Naive thymus-derived CD4-positive, alpha-beta T cell (primary cell): ENCODE measurements at places on chromosomes 4 and X. TPM values are rescaled to one million over a fixed set of nuclear protein-coding genes. Genes with fewer than 3 reads are reported as not detected.

Gene PNMA3
- polyA plus RNA-seq = 0.08 TPM

DNA sequence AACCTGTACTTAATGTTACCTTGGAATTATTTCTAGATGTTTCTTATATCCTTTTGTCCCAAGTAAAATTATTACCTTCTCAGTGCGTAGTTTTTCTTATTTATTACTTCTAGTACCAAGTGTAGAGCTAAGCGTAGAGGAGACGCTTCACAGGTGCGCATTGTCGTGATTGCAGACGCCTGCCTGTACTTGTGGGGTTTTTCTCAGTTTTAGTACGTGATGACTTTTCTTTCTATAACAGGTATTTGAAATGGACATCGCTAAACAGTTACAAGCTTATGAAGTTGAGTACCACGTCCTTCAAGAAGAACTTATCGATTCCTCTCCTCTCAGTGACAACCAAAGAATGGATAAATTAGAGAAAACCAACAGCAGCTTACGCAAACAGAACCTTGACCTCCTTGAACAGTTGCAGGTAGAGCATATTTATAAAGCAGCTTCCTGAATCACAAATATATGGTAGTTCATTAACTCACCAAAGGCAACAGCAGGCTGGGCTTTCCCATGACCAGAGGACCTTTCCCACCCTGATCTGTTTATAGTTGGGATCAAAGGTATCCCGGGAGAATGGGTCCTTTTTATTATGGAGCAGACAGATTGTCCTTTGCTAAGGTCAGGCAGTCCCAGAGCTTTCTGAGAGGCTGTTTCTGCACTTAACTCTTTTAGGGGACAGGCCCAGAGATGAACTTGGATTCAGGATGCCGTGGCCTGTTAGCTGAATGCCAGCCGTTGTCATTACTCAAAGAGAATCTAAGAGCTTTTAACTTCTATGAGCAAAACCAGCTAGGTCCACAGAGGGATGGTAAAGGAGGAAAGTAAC is 172.9 kb downstream of the PTTG2 start:
- H3K27me3 ChIP-seq = no peaks in the 10 kb centered on the region
- H3K27ac ChIP-seq = no peak overlapping the region
- DNase-seq = no peak
- peaks cover 29% of the 10 kb centered on the region for H3K36me3 ChIP-seq

GRCh38 chr4:74132944-74133343 is 25.0 kb upstream of the MTHFD2L start:
- no peak overlapping the region for H3K4me3 ChIP-seq
- no peak overlapping the region for H3K27ac ChIP-seq
- no peaks in the 10 kb centered on the region for H3K27me3 ChIP-seq
- DNase-seq = no peak
- no peaks in the 10 kb centered on the region for H3K36me3 ChIP-seq

GRCh38 chr4:88761342-88761741 is 63.7 kb upstream of the NAP1L5 start:
- no peaks in the 10 kb centered on the region for H3K27me3 ChIP-seq
- H3K4me1 ChIP-seq = no peaks in the 10 kb centered on the region
- H3K27ac ChIP-seq = no peak overlapping the region
- no peak overlapping the region for H3K4me3 ChIP-seq
- DNase-seq = no peak
- peaks cover 4% of the 10 kb centered on the region for H3K36me3 ChIP-seq

- H3K27ac ChIP-seq = no peak overlapping the region
- H3K27me3 ChIP-seq = no peaks in the 10 kb centered on the region
- H3K4me1 ChIP-seq = no peaks in the 10 kb centered on the region
- H3K36me3 ChIP-seq = no peaks in the 10 kb centered on the region
- DNase-seq = no peak
- no peak overlapping the region for H3K4me3 ChIP-seq
Observed at GRCh38 chrX:29590921-29591320, 624.4 kb upstream of the MAGEB2 start.

DNA sequence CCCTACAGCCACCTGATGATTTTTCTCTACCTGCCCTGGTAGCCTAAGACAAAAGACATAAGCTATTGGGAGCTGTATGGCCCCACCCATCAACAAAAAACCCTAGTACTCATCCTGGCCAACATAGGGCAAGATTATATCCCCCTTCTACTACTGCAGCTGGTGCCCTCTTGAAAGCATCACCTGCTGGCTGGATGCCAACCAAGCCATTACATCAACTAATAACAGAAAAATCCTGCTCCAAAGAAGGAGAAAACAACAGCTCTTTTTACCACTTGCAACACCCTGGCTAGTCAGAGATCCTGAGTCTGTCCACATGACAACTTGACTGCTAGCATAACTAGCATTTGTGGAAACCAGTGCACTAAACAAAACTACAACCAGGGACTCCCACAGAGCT is 43.6 kb upstream of the UPRT start:
- no peak overlapping the region for H3K4me3 ChIP-seq
- H3K27ac ChIP-seq = no peak overlapping the region
- no peaks in the 10 kb centered on the region for H3K27me3 ChIP-seq
- no peaks in the 10 kb centered on the region for H3K4me1 ChIP-seq
- H3K36me3 ChIP-seq = no peaks in the 10 kb centered on the region

DNA sequence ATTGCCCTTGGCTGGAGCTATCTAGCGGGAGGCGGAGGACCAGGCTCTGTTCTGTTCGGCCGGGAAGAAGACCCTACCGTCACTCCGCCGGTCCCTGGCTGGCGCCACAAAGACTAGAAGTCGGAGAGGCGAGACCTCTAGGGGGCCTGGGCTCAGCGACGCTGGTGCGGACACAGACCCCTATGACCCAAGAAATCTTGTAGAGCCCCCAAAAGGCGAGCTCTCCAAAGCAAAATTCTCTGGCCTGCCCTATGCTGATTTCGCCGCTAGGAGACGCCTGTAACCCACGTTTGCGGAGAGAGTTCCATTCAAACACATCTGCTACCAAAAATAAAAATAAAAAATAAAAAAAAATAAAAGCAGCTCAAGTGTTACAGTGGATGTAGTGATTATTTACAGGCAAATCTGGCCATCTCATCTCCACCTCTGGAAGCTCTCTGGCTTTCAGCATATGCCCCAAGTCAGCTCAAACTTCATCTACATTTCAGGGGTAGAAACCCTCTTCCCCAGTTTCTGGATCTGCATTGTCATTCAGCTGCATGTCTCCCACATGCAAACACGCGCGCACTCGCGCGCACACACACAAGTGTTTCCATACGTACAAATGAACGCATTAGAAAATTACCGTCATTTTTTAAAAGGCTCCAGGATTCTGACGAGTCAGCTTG is 2.4 kb upstream of the PCDH10 start:
- H3K4me3 ChIP-seq = no peak overlapping the region
- H3K36me3 ChIP-seq = no peaks in the 10 kb centered on the region
- peaks cover 2% of the 10 kb centered on the region for H3K27me3 ChIP-seq
- no peak overlapping the region for H3K27ac ChIP-seq

DNA sequence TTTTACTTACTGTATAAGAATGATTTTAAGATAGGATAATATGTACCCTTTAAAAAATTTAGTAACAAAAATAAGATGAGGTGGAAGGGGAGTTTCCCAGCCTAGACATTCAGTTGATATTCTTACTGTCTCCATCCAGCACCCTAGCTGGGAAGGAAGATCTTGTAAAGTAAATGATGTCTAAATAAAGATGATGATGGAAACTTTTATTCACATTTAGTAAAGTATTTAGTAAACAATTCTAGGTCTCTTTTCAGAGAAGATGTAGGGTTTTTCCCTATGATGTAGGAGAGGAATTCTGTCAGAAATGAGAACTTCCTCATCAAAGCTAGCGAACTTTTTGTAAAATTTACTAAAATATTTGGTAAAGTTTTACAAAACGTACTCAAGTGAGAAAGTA is 136.8 kb downstream of the RAPGEF2 start:
- DNase-seq = no peak
- no peaks in the 10 kb centered on the region for H3K4me1 ChIP-seq
- H3K4me3 ChIP-seq = no peak overlapping the region
- H3K27me3 ChIP-seq = no peaks in the 10 kb centered on the region
- H3K36me3 ChIP-seq = no peaks in the 10 kb centered on the region
